Left lung (tissue), 14 donors: ENCODE measurements at places on chromosomes 13 and 19.

GRCh38 chr13:60288569-60288968 lies 108.5 kb upstream of the TDRD3 start:
- H3K4me3 ChIP-seq: no peak overlapping the region
- DNase-seq: no peak
- H3K27ac ChIP-seq: no peak overlapping the region
- no peaks in the 10 kb centered on the region for H3K36me3 ChIP-seq
- no peaks in the 10 kb centered on the region for H3K27me3 ChIP-seq
- H3K4me1 ChIP-seq: no peaks in the 10 kb centered on the region

GRCh38 chr13:44260336-44260735 lies 113.3 kb upstream of the SERP2 start:
- H3K4me3 ChIP-seq: no peak overlapping the region
- no peaks in the 10 kb centered on the region for H3K36me3 ChIP-seq
- DNase-seq: no peak
- H3K4me1 ChIP-seq: no peaks in the 10 kb centered on the region

- no peak overlapping the region for H3K4me3 ChIP-seq
- no peaks in the 10 kb centered on the region for H3K36me3 ChIP-seq
- H3K27me3 ChIP-seq: no peaks in the 10 kb centered on the region
- DNase-seq: no peak
- H3K27ac ChIP-seq: no peak overlapping the region
Observed at GRCh38 chr19:1349211-1349610, 34.5 kb upstream of the NDUFS7 start.

GRCh38 chr13:47216176-47216822 lies 319.4 kb upstream of the HTR2A start:
- H3K4me1 ChIP-seq: no peaks in the 10 kb centered on the region
- DNase-seq: no peak
- no peaks in the 10 kb centered on the region for H3K27me3 ChIP-seq
- no peaks in the 10 kb centered on the region for H3K36me3 ChIP-seq
- H3K27ac ChIP-seq: no peak overlapping the region

DNA sequence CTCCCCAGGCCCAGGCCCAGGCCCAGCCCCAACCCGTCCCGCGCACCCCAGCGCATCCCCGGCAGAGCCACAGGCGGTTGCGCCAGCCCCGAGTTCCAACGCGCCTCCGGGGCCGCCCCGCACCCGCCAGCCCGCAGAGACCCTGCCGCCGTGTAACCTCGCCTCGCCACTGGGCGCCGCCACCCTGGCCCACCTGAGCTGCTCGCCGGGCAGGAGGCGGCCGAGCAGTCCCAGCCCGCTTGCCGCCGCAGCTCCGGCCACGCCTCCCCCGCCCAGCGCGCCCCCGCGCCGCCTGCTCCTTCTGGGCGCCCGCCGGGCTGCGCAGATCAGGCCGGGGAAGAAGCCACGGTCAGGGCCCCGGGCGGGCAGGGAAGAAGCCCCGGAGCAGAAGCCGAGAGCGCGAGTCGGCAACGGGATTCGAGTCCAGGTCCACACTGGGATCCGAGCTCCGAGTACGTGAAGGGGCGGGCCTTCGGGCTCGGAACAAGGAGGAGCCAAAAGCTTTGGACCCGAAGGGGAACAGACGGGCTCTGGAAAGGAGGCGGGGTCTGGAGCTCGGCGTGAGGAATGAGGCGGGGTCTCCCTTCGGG lies at the start of gene MBOAT7:
Gene MBOAT7 (minus strand): TSS at position 436 of the 590 bp plus-strand sequence. CDS start 1,072 bp downstream, outside the sequence.
- peak within 1 kb of the TSS; percentile 68 for H3K4me3 ChIP-seq
- peaks cover 11% of the 10 kb centered on the region for H3K4me1 ChIP-seq
- peak within 1 kb of the TSS; percentile 99 for H3K27ac ChIP-seq

DNA sequence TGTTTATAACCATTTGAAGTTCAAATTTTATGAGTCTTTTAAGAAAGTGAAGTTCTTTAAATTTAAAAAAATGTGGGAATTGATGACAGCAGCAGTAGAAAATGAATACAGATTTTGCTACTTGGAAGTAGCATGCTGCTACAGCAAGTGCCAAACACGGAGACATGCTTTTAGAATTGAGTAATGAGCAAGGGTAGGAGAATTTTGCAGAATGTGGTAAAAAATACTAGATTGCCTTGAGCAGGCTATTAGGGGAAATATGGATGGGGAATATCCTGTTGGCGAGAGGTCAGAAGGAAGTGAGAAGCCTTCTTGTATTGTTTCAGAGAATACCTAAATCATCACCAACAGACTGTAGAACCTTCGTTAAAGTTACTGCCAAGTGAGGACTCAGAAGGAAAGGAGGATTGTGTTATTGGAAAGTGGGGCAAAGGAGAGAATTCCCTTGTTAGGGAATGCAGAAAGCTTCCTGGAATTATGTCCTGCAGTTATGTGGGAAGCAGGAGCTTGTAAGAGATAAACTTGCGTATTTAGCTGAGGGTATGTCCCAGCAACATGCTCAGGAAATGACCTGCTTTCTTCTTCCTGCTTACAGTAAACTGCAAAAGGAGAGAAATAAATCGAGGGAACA lies 32.4 kb upstream of the OXGR1 start:
- H3K4me3 ChIP-seq: no peak overlapping the region
- no peaks in the 10 kb centered on the region for H3K36me3 ChIP-seq
- DNase-seq: no peak
- H3K27me3 ChIP-seq: no peaks in the 10 kb centered on the region
- H3K4me1 ChIP-seq: peaks cover 6% of the 10 kb centered on the region
- H3K27ac ChIP-seq: peak overlapping the region; percentile 21

- no peaks in the 10 kb centered on the region for H3K27me3 ChIP-seq
- no peak overlapping the region for H3K4me3 ChIP-seq
- no peaks in the 10 kb centered on the region for H3K36me3 ChIP-seq
- no peak overlapping the region for H3K27ac ChIP-seq
- no peak for DNase-seq
Observed at GRCh38 chr19:45099467-45100191, 6.7 kb downstream of the PPP1R37 start.

DNA sequence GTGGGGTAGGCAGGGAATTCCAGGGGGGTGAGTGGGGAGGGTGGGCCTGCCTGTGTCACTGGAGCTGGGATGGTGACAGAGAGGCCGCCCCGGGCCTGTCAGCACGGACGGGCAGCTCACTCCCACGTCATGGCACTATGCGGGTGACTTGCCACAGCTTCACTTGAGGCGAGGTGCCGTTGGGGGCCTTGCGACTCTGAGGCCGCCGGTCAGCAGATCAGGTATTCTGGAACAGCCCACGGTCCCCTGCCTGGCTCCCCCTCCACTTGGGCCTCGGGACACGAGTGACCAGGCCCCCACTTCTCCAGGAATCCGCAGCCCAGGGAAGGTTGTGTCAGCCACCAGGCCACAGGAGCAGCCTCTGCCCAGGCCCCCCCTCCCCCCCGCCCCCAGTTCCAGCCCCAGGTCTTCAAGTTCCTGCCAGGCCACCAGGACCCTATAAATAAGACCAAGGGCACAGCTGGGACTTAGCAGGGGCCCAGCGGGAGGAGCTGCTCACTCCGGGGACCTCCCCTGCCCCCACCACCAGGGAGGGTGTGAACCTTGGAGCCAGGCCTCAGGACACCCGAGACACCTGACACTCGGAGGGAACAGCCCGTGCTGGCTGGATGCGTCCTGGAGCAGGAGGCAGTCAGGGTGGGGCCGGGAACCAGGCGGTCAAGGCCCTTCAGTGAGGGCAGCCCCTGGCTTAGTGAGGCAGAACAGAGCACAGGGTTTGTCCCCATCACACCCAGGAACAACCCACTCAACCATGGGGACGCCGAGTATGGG lies 2.7 kb upstream of the MIDN start:
- no peak for DNase-seq
- no peaks in the 10 kb centered on the region for H3K27me3 ChIP-seq
- peak overlapping the region; percentile 40 for H3K4me3 ChIP-seq

DNA sequence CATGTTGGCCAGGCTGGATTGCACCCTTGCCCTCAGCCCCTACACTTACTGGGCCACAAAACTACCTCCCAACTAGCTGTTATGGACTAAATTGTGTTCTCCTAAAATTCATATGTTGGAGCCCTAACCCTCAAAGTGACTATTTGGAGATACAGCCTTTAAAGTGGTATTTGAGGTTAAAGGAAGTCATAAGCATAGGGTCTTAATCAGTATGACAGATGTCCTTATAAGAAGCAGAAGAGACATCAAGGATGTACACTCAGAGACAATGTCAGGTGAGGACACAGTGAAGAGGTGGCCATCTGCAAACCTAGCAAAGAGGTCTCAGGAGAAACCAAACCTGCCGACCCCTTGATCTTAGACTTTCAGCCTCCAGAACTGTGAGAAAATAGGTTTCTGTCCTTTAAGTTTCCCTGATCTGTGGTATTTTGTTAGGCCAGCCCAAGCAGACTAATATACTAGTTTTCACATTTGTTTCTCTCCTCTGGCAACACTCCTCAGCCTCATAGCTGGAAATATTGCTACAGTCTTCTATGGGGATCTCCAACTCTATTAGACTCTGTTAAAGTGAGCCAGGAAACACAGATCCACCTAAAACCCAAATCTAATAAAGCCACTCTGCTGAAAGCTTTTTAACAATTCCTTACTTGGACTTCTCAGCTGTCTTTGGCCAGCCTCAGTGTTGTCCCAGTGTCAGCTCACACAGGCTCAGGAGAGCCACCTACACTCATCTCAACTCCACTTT lies 256.5 kb downstream of the TBC1D4 start:
- H3K27me3 ChIP-seq: peaks cover 5% of the 10 kb centered on the region
- no peak overlapping the region for H3K4me3 ChIP-seq
- no peaks in the 10 kb centered on the region for H3K36me3 ChIP-seq
- no peak for DNase-seq

DNA sequence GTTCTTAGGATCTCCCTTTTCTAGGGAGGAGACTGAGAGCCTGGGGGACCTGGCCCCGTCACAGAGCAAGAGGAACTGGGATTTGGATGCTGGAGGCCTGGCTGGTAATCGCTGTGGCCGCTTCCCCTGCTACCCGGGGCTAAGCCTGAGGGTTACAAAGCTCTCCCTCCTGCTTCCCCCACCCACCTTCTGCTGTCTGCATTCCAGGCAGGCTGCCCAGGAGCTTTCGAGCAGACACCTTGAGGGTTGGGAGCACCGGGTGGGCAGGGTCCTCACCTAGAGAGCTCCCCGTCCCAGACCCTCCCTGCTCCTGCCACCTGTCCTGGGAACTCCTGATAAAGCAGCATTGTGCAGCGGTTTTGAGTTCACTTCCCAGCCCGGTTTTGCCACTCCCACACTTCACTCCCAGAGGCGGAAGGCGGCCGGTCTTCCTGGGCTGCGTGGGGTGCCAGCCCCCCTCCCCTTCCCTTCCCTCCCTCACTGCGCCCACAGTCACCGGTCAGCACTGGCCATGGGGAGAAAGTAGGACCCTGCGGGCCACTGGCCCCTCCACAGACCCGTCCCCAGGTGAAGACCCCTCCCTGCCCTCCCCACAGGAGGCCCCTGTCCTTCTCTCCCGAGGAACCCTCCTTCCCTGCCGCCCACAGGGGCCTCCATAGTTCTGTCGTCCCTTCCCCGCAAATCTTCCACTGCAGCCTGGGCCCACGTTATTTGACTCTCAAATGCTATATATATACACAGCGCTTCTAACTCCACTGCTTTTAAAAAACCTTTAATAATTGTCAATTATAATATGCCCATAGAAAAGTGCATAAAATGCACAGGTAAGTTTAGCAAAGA lies 8.1 kb downstream of the PAK4 start:
- no peak overlapping the region for H3K4me3 ChIP-seq
- DNase-seq: peak; percentile 83
- H3K27me3 ChIP-seq: no peaks in the 10 kb centered on the region
- no peaks in the 10 kb centered on the region for H3K36me3 ChIP-seq
- H3K27ac ChIP-seq: peak overlapping the region; percentile 71
- H3K4me1 ChIP-seq: peaks cover 78% of the 10 kb centered on the region

DNA sequence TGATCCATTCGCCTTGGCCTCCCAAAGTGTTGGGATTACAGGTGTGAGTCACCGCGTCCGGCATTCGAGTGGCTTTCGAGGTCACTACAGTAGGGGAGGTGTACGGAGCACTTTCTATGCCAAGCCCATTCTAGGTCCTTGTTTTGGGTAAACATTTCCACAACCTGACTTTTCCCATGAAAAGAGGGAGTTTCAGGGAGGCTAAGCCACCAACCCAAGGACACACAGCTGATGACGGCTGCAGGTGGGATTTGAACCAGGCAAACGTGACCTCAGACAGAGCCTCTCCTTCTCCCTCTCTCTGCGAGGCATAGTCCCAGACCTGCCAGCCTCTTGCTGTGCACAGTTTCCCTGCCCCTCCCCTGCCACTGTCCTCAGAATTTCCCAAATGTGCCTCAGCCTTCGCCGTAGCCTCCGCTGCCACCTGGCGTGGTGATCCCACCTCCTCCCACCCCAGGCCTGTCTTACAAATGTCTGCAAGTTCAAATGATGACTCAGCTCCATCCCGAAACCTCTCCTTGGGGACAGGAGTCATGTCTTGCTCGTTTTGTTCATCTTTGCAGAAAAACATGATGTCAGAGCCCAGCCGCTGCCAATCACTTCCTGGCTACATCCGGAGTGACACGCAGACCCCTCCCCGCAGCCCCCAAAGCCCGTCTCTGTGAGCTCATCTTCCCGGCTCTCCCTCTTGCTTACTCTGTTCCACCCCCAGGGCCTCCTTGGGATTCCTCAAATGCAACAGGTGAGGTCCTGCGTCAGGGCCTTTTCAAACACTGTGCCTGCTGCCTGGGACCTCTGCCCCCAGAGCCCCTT lies 6.6 kb upstream of the GADD45B start:
- H3K27me3 ChIP-seq: no peaks in the 10 kb centered on the region
- DNase-seq: no peak
- no peaks in the 10 kb centered on the region for H3K36me3 ChIP-seq

DNA sequence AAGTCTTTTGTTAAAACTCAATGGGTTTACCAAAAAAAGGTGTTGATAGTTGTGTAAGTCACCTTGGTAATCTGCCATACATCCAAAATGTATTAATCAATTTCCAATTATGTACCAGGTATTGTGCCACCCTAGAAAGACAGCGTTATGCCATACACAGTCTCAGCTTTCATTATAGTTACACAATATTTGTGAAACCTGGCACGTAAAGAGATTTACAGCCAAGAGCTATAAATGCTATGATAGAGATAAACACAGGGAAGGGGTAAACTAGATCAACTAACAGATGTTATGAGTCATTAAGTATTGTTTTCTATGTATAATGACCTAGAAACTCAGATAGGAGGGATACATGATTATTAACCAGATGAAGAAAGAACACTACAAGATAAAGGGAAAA lies 725.6 kb upstream of the SLITRK5 start:
- H3K4me3 ChIP-seq: no peak overlapping the region
- H3K27ac ChIP-seq: no peak overlapping the region
- H3K36me3 ChIP-seq: no peaks in the 10 kb centered on the region
- DNase-seq: no peak
- H3K27me3 ChIP-seq: no peaks in the 10 kb centered on the region

GRCh38 chr13:19083340-19083739 lies 98.3 kb downstream of the TUBA3C start:
- H3K27ac ChIP-seq: no peak overlapping the region
- DNase-seq: peak; percentile 37
- H3K36me3 ChIP-seq: no peaks in the 10 kb centered on the region
